ENCODE measurements at places on chromosomes 11 and 22.

DNA sequence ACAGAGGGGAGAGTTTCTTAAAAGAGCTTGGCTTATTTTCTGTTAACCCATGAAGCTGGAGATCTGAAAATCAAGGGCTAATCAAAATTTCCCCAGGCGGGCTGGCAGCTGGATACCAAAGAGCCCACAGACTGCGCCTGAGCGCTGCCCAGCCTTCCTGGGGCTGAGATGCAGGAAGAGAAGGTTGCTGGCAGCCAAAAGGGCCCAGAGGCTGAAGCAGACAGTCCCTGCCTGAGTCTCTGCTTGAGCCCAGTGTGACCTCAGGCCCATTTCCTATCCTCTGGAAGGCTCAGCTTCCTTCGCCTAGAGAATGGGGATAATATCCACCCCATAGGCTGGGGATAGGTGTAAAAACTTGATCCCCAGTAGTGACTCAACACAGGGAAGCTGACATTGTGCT is 49.1 kb downstream of the ARRB1 start:
- DNase-seq, result no peak

GRCh38 chr11:57792060-57792541 is 30.5 kb downstream of the CTNND1 start:
- DNase-seq, result no peak

DNA sequence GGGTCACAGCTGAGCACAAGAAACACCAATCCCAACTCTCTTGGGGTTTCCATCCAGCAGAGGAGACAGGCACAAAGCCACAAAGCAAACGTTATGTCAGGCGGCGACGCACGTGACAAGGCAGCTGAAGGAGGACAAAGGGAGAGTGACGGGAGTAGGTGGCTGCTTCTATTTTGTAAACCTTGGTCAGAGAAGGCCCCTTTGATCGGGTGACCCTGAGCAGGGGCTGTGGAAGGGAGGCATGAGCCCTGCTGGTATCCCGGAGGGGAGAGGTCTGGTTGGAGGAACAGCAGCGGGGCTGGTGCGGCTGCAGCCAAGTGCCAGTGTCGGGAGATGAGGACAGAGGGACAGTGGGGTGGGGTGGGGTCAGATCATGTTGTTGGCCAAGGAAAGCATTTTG is 17.3 kb upstream of the RFPL3 start:
- no peak for DNase-seq

DNA sequence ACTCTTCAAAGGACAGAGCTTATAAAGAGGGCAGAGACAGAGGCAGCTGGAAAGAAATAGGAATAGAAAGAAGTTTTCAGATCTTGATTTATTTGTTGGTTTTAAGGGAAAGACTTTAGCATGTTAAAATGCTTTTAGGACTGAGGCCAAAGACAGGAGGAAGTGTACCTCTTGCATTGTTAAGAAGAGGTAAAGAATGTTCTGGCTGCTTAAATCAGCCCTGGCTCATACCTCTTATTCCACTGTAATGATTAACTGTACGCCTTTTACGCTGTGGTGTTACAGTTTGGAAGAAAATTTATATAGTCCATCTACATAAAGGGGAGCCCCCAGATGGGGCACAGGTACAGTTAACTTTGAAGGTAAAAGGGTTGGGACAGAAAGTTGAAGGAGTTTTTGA is 10.1 kb upstream of the MPZL2 start:
- DNase-seq, result no peak

GRCh38 chr11:110689306-110689705 is 22.9 kb downstream of the ARHGAP20 start:
- DNase-seq, result no peak

- DNase-seq, result no peak
These were observed 565.8 kb upstream of the LRRC4C start for GRCh38 chr11:42025121-42025803.

- no peak for DNase-seq
These were observed 21.8 kb upstream of the IL17REL start for GRCh38 chr22:50034126-50035081.

DNA sequence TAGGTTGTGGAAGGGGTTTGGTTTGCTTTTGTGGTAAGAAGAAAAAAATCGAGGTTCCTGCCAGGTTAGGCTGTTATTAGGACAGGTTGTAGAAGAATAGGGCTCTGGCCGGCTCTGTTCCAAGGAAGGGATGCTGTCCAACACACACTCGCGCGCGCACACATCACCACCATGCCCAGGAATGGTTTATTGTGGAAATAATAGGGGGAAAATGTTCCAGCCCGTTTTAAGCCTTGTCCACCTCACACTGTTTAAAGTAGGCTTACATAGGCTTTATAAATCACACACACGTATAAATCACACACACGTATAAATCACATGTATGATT is 1.2 kb upstream of the ARHGAP20 start:
- no peak for DNase-seq

DNA sequence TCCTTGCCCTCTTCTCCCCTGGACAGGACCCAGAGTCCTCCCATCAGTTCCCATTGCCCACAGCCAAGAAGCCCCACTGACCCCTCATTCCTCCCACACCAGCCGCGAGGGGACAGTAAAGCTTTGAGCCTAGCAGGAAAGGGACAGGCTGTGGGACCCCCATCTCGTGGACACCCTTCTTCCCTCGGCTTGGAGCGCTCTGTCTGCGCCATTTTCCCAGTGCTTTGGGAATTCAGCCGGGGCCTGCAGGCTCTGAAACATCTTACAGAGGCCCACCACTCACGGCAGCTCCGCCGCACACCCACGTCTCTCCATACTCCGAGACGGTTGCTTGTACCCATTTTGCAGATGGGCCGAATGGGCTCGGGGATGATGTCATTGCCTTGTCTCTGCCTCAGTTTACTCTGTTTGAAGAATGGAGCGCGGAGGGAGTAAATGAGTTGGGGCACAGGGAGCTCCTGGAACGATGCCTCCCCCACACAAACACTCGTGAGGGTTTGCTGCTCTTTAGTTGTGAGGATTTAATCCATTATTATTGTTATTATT is 447.7 kb downstream of the TBC1D22A start:
- no peak for DNase-seq

- no peak for DNase-seq
These were observed 7.0 kb upstream of the FAM118A start for GRCh38 chr22:45302751-45303150.

DNA sequence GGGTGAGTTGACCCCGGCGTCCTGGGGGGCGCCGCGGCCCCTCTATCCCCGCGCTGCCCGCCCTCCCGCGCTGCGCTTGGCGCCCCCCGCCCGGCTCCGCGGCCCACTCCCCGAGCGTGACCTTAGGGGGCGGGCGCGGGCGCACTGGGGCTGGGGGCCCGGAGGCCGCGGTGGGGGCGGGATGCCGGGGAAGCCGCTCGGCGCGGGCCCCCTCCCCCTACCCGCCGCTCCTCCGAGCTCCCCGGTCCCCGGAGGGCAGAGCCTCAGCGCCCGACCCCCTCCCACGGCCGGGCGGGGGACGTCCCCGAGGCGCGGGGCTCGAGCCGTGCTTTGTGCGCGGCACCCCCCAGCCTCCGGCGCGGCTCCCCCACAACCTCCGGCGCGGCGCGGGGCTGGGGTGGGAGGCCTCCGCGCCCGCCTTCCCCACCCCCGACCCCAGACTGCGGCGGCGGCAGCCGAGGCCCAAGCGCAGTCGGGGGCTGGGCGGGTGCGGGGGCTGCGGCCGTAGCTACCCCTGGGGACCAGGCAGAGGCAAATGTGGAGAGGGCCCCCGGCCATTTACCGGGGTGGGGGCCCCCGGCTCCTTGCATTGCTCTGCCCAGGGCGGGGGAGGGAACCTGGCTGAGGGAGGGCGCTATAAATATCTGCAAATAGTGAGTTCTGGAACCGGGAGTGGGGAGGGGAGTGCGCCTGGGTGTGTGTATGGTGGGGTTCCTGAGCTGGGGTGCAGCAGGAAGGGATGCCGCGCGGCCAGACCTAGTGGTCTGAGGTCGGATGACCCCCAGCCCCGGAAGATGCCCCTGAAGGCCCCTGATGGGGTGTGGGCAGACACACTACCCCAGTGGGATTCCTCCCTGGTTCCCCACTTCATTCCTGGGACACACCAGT is 988 bp downstream of the MGAT3 start:
- DNase-seq, result no peak

DNA sequence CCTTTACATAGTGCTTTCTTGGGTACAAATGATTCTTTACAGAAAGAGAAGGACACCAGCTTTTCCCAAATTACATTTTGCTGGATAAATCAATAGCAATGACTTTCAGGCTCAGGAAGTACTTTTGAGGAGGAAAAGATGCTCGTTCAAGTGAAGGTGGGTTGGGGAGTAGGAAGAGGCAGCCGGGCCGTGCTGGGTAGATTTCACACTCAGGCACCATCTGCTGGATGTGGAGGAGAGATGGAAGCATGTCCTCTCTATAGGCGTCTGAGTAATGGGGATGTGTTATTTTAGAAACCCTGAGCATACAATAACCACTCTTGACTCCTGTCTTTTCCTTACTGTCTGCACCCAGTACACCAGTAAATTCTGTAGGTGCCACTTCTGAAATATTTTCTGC is 152.3 kb upstream of the LARGE1 start:
- DNase-seq, result no peak

All from GM04503 (cell line).